ENCODE measurements at places on chromosomes 2 and 18. TPM values are rescaled to one million over a fixed set of nuclear protein-coding genes. Genes with fewer than 3 reads are reported as not detected.

SLC9A4 gene
- total RNA-seq = not detected

THSD7B gene
- not detected for total RNA-seq

ALK gene
- not detected for total RNA-seq

FTCDNL1 gene
- 3.2 TPM for total RNA-seq

LYPD1 gene
- total RNA-seq = 21.5 TPM

PHOSPHO2 gene
- 3.2 TPM for total RNA-seq

DSC2 gene
- total RNA-seq = 0.94 TPM

MC5R gene
- total RNA-seq = not detected

SPC25 gene
- 20.3 TPM for total RNA-seq

LTBP1 gene
- 16.8 TPM for total RNA-seq

PARD3B gene
- 1.1 TPM for total RNA-seq

NOSTRIN gene
- total RNA-seq = 2.1 TPM

PSMA8 gene
- total RNA-seq = not detected

PGAP1 gene
- 2.9 TPM for total RNA-seq

CD207 gene
- not detected for total RNA-seq

TMEM17 gene
- total RNA-seq = 5.4 TPM

CELF4 gene
- 0.10 TPM for total RNA-seq

FBLN7 gene
- total RNA-seq = 0.74 TPM

ZAP70 gene
- not detected for total RNA-seq

KCNS3 gene
- 1.5 TPM for total RNA-seq

GKN2 gene
- total RNA-seq = 2.4 TPM

HOXD8 gene
- total RNA-seq = 5.7 TPM

CFAP53 gene
- total RNA-seq = 0.41 TPM

COBLL1 gene
- 3.9 TPM for total RNA-seq

ID2 gene
- total RNA-seq = 70.1 TPM

MERTK gene
- 1.8 TPM for total RNA-seq

MYCN gene
- not detected for total RNA-seq

MYOM1 gene
- total RNA-seq = 0.05 TPM

STAT4 gene
- total RNA-seq = 3.9 TPM

MALL gene
- total RNA-seq = 138 TPM

DPP4 gene
- 0.36 TPM for total RNA-seq

DYNAP gene
- total RNA-seq = not detected

STARD6 gene
- not detected for total RNA-seq

MOGAT1 gene
- not detected for total RNA-seq

ARHGAP28 gene
- total RNA-seq = 0.07 TPM

DNPEP gene
- total RNA-seq = 47.8 TPM

DSEL gene
- 0.27 TPM for total RNA-seq

SERPINB12 gene
- not detected for total RNA-seq

CCDC74B gene
- 4.4 TPM for total RNA-seq

CCL20 gene
- 7.7 TPM for total RNA-seq

MDH1B gene
- total RNA-seq = 1.6 TPM

SCRN3 gene
- 16.2 TPM for total RNA-seq

TSPYL6 gene
- total RNA-seq = not detected

SKOR2 gene
- total RNA-seq = not detected

FAM124B gene
- not detected for total RNA-seq

CROCC2 gene
- total RNA-seq = not detected

CRYBA2 gene
- not detected for total RNA-seq

ASB18 gene
- total RNA-seq = not detected

ACMSD gene
- total RNA-seq = not detected

SCYGR4 gene
- total RNA-seq = not detected

NEURL3 gene
- total RNA-seq = 2.2 TPM

CHRND gene
- not detected for total RNA-seq

RESP18 gene
- not detected for total RNA-seq

CNTNAP5 gene
- total RNA-seq = not detected

ACOXL gene
- total RNA-seq = not detected

CYP27A1 gene
- total RNA-seq = 0.15 TPM

CIDEA gene
- not detected for total RNA-seq

CDH7 gene
- 0.02 TPM for total RNA-seq
